ENCODE measurements at places on chromosomes 12 and 14.

DNA sequence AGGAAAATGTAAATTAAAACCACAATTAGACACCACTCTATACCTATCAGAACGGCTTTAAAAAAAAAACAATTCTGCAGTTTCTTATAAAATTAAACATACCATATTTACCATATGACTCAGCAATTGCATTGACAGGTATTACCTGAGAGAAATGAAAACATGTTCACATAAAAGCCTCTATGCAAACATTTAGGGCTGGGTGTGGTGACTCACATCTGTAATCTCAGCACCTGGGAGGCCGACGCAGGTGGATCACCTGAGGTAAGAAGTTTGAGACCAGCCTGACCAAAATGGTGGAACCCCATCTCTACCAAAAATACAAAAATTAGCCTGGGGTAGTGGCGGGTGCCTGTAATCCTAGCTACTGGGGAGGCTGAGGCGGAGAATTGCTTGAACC is 41.1 kb downstream of the SPTB start:
- no peak for DNase-seq

- no peak for DNase-seq
Observed at GRCh38 chr12:11446372-11446771, 51.0 kb upstream of the PRB2 start.

- peak; percentile 38 for DNase-seq
Observed at GRCh38 chr14:103089386-103090335, 4.9 kb upstream of the EXOC3L4 start.

GRCh38 chr14:97710726-97711125 is 913.5 kb downstream of the VRK1 start:
- DNase-seq, result no peak

DNA sequence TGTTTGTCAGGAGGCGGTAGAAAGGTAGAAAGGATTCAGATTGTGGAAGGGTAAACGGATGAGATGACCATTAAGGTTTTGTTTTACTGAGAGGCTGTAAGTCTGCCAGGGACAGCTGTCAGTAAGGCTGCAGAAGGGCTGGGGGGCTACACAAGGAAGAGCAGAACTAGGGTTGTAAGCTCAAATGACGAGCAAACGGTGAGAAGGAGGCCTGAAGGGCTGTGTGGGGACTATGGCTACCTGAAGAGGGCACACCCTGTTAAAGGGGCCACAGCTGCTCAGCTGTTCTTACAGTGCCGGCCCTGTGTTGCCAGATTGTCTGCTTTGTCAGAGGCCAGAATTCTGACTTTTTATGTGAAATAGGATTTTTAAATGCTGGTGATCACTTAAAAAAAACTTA is 19.1 kb downstream of the VASH1 start:
- DNase-seq, result no peak

GRCh38 chr12:87511371-87511770 is 517.8 kb downstream of the C12orf50 start:
- no peak for DNase-seq

- DNase-seq, result no peak
Observed at GRCh38 chr12:130658145-130658911, 57.8 kb downstream of the RIMBP2 start.

GRCh38 chr14:69711065-69711464 is 55.9 kb upstream of the SRSF5 start:
- no peak for DNase-seq

DNA sequence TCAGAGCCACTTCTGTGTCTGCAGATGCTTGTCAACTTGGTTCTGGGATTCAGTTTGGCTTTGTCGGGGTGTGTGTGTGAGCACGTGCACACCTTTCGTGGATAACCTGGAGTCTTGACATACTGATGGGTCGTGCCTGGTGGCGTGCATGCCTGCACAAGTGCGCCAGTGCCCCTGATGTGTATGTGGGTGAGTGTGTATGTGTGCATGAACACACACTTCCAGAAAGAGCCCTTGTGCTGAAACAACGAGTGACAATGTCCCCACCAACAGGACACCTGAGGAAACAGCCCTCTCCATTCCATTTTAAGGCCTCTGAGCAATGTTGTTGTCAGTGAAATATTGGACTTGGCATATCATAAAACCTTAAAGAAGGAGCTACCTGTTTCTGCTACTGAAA is 53.9 kb downstream of the SMUG1 start:
- no peak for DNase-seq

- no peak for DNase-seq
Observed at GRCh38 chr12:45458238-45458637, 242.3 kb downstream of the ANO6 start.

DNA sequence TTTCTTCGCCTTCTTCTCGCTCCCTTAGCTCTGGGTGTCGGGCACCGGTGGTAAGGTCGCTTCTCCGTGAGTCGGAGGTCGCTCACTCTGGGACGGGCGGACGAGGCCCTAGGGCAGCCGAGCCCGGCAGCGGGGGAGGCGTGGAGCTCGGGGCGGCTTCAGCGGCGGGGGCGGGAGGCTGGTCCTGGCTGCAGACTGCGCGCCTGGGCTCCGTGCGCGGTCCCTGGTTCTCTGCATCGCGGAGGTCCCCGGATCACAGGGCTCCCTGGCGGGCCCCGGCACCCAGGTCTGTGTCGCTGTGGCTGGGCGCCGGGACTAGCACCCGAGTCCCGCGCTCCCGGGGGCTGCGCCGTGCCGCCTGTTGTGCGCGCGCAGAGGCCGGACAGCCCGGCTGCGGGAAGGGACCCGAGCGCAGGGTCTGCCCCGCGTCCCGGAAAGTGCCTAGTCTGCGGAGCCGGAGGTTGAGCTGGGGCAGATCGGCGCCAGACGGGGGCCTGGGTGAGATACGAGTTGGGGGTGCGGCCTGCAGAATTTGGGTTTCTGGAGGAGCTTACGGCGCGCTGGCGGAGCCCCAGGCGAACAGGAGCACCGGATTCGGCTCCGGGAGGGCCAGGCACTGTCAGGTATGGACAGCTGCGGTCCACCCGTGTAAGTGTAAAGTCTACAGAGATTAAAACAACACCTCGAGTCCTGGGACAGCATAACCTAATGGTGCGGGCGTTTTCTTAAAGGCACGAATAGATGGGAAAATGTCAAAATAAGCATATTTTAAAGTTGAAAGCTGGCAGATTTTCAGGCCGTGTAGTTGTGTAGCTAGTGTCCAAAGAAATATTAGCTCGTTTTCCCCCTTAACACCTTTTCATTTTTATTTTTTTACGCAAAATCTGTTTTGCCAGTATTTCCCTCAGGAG is 713 bp downstream of the FRMD6 start:
- DNase-seq, result no peak

DNA sequence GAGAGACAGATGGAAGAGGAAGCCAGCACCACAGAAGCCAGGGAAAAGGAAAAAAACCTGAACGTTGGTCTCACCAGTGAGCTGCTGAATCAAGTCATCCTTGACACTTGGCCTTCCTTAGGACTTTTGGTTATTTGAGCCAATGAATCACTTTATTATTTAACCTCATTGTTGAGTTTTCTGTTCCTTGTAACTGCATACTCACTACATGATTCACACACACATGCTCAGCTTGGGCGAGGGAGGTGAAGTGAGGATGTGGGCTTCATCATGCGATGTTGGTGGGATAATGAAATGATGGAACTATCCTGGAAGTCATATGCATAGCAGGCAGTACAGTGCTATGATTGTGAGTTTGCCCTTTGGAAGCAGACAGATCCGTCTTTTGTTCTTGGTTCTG is 40.6 kb upstream of the RPH3A start:
- DNase-seq, result no peak

DNA sequence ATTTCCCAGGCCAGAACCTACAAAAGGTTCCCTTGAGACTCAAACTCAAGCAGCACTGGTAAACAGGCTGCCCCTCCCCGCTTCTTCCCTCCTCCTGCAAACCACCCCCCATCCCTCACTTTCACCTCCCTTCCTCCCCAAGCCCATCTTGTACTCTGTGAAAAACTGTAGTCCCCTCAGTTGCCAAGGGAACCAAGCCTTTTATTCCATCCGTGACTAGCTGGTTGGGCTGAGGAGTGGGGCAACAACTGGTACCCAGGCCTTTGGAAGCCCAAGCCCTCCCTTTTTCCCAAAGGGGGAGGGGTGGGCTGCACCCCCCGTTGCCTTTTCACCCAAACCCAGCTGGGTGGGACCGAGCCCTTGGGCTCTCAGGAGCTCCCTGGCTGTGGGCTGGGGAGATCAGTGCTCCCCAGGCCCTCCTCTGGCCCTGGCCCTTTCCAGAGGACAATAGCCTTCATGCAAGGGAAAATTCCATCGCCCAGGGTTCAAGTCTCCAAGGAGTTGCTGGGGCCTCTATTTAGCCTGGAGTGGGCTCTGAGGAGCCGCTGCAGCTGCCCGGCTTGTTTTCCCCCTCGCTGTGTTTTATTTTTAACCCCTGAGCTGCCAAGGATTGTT is 61.9 kb downstream of the ZFP36L1 start:
- no peak for DNase-seq

GRCh38 chr14:84591827-84592445 is 938.0 kb upstream of the FLRT2 start:
- no peak for DNase-seq

- DNase-seq, result peak; percentile 20
Observed at GRCh38 chr14:99234961-99235571, 36.9 kb downstream of the BCL11B start.

DNA sequence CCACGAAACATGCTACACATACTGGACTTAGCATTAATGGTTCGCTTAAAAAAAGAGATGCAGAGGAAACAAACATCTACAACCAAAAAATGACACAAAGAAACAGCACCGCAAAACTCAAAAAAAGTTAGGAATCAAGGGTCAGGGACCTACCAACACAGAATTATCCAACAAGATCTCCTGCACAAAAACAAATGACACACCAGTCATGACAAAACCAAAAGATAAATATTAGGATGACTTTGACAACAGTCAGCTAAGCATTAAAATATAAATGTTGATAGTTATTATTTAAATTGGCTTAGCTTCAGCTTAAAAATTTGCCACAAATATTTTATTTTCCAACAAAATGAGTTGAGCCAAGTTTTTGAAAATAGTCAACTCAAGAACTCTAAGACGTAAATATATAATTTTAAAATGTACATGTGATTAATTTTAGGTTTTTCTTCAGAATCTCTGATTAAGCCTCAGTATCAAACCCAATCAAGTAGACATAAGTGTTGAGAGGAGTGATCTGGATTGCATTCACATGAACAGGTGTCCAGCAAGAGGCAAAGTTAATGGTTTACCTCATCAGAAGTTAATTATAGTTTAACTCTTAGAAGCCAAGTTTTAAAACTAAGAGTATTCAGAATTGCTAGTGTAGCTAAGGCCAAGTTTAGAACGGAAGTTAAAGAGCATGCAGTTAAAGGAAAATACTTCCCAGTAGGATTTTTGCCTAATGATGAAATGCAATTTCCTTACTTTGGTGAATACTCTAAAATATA is 79.9 kb downstream of the HEATR5A start:
- no peak for DNase-seq

DNA sequence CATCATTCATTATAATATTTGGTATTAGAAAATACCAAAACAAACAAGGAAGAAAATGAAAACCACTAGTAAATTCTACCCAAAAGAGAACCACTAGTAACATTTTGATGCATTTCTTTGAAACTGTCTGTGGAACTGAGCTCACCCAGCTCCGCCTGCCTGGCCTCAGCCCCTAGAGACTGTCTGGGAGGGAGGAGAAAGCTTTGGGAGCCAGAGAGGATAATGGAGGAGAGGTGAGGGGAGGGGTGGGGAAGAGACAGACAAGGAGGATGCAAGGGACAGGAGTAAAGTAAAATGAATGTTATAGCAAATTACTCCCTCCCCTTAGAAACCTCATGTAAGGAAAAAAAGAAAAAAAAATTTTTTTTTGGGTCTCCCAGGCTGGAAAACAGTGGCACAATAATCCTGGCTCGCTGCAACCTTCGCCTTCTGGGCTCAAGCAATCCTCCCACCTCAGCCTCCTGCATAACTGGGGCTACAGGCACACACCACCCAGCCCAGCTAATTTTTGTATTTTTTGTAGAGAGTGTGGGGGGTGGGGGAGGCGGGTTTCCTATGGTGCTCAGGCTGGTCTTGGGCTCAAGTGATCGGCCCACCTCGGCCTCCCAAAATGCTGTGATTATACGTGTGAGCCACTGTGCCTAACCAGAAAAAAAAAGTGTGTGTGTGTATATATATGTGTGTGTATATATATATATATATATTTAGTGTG is 3.2 kb upstream of the MMP19 start:
- no peak for DNase-seq

- peak; percentile 84 for DNase-seq
Observed at GRCh38 chr14:90409209-90409730, 12.4 kb downstream of the CALM1 start.

GRCh38 chr12:75177997-75178396 is 31.6 kb downstream of the KCNC2 start:
- DNase-seq, result peak; percentile 35

GRCh38 chr14:67162385-67162784 is 26.9 kb upstream of the GARIN2 start:
- no peak for DNase-seq

- DNase-seq, result no peak
Observed at GRCh38 chr12:120109570-120110267, 6.8 kb downstream of the RAB35 start.

GRCh38 chr14:92309968-92310530 is 12.9 kb upstream of the SLC24A4 start:
- no peak for DNase-seq

DNA sequence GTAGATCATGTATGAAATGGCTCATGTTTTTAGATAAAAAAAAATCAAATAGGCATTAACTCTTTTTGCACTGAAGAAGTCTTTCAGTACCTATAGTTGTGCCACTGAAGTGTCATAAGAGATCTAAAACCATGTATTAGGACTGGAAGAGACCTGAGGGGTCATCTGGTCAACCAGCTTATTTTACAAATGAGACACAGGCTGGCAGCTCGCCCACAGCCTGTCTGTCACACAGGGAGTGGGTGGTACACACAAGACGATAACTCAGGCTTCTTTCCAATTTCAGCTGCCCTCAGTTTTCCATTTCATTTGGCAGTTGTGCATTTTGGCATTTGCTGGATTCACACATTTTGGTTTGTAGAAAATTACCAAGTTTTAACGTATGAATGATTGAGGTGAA is 34.7 kb downstream of the C12orf75 start:
- DNase-seq, result no peak

DNA sequence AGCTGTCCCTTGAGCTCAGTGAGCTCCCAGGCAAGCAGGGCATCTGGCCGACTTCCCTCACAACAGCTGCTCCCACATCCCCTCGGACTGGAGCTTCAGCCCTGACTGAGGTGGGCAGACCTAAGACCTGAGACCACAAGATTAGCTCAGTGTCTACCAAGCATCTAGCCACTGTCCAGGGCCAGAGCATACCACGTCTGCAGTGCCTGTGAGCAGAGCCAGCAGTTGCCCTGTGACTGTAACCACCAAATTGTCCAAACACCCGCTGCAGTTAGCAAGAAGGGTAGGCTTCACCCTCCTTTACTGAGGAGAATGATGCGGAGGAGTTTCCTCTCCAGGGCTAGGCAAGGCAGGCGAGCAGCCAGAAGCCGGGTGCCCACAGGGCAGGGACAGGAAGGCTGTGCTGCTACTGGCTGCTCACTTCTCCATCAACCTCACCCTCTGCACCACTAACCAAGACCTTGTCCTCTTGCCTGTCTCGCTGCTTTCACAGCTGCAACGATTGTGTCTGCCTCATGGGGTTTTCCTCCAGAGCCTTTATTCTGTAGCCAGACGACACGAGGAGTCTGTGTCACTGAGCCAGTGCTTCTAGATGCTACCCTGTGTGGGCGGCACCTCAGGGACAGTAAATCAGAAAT is 53.9 kb downstream of the ANAPC7 start:
- DNase-seq, result peak; percentile 93

- DNase-seq, result peak; percentile 22
Observed at GRCh38 chr12:83389237-83389996, 702.7 kb downstream of the TMTC2 start.

Data from suppressor macrophage treated with lipopolysaccharide for 1 hour (primary cell).